ENCODE measurements at places on chromosomes 16 and 17.

- DNase-seq, result no peak
These were observed 2.5 kb downstream of the MSRB1 start for GRCh38 chr16:1940273-1941161.

GRCh38 chr17:36195434-36196130 lies 976 bp downstream of the CCL3L1 start:
- DNase-seq, result no peak

GRCh38 chr17:2137342-2138098 lies 82.6 kb downstream of the HIC1 start:
- no peak for DNase-seq

DNA sequence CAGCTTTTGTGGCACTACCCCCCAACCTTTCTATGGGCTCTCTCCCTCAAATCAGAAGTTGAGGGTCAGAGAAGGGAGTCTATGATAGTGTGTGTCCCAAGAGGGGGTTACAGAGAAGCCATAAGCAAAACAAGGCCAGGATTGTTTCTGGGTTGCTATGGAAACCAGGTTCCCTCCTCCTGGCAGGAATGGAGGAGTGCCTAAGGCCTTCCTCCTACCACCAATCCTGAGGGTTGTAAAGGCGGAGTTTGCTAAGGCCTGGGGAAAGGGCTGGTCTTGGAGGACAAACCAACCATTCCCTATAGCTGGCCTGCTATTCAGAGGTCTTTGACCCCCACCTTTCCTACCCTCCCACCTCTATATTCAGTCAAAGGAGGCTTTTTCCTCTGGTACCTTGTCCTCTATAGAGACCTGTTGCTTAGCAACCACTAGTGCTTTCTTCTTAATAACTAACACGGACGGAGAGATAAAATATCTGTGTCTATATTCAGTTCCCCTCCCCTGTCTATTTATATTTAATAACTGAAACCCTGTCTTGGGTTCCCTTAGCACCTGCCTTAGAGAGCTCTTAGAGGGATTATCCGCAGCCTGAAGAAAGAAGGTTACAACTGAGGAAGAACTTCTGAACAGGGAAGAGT lies 43.4 kb downstream of the NEUROD2 start:
- DNase-seq, result no peak

GRCh38 chr17:65790241-65790640 lies 228.8 kb upstream of the AXIN2 start:
- DNase-seq, result no peak

DNA sequence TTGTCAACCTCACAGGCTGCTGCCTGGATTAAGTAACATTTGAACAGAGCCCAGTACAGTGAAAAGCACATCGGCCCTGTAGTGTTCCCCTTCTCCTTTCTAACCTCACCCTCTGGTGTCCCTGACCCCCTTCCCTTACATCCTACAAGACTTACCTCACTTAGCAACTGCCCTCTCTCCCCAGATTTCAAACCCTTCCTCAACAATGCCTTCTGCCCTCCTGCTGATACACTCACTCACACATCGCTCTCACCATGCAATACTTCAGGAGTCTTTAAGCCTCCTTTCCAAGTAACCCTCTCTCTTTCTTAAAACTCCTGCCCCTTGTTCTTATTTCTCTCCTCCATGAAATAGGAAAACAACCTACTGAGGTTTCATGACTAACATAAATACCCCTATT lies 17.8 kb downstream of the ZZEF1 start:
- DNase-seq, result no peak

- no peak for DNase-seq
These were observed 471.1 kb downstream of the WWOX start for GRCh38 chr16:78570399-78571141.

DNA sequence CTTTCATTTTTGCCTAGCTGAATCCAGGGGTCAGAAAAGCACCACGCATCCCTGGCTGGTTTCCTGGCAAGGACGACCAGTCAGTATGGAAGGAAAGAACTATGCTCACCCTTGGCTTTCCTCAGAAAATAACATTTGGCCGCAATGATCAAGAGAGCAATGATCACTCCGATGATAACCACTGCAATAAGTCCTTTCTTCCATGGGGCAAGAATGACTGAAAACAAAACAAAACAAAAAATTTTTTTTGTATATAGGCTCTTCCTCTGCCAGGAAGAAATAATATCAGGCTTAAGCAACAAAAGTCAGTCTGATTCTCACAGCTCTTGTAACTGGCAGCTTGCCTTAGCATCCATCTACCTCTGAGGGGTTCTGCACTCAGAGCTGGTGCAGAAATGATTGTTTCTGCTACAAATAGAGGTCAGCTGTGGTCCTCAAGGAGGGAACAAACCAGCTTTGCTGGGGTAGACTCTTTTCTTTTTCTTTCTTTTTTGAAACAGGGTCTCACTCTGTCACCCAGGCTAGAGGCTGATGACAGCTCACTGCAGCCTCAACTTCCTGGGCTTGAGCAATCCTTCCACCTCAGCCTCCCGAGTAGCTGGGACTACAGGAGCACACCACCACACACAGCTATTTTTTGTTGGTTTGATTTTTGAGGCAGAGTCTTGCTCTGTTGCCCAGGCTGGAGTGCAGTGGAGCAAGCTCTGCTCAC lies 35.7 kb downstream of the PECAM1 start:
- no peak for DNase-seq

DNA sequence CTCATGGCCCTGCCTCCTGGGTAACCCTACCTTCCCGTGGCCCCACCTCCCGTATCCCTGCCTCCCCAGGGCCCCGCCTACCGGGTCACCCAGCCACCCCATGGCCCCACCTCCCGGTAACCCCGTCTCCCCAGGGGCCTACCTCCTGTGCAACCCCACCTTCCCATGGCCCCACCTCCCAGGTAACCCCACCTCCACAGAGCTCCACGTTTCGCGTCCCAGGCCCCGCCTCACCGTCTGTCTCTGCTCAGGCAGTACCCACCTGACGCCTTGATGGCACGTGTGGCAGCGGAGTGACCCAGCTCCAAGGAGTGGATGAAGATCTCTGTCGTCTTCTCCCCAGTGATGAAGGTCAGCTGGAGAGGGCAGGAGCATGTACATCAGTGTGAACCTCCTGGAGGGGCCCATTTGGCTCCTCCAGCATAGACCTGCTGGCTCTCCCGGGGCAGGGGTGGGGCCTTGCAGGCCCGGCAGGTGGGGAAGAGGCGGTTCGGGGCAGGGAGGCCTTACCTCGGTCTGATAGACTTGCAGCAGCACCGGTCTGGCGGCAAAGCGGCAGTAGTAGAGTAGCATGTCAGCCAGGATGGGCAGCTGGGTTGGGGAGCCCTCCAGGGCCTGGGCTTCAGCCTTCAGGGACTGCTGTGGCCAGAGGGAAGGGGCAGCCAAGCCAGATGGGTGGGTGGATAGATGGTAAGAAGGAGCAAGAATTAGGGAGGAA lies 18.7 kb upstream of the PIK3R6 start:
- DNase-seq, result no peak

- peak; percentile 83 for DNase-seq
These were observed 26.2 kb downstream of the ENDOV start for GRCh38 chr17:80441133-80441578.

GRCh38 chr17:72021417-72022041 lies 99.3 kb upstream of the SOX9 start:
- no peak for DNase-seq

DNA sequence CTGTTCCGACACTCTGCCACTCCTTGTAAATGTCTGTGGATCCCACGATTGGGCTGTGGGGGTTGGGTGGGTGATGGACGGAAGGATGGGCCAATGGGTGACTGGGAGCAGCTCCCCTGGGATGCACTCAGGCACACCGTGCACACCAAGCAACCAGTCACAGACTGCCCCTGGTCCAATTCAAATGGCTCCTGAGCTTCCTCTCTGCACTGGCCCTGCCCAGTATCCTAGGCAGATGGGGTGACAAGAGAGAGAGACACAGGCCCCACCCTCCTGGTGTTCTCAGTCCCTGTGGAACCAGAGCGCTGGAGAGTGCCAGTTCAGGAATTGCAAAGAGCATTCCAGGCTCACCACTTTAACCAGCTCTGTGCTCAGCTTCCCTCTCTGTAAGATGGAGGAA lies 32.8 kb downstream of the BEAN1 start:
- DNase-seq, result no peak

DNA sequence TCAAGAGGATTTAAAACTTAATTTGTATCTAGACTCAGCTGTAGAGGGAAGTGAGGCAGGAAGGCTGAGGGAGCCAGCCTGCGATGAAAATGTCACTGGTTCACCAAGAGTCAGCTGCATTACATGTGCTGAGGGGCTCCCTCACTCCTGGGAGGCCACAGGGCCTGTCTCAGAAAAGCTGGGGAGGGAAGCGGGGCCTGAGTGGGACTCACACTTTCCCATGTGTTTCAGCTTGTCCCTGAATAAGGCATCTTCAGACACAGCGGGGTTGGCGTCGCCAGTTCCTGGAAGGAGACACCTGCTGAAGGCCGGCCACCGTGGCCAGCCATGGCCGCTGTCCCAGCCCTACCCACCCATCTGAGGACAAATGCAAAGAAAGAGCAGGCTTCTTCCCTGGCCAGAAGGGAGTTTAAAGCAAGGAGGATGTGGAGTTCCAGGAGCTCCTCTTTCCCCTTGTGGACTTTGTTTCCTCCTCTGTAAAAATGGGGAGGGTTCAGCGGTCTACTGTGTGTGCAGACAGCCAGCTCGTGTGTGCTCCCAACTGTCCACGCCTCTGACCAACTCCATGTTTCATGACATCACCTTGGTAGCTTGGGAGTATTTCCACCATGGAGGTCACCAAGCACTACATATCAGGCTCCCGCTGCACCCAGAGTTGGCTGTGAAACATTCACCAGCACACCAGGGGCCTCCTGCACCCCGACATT lies 19.2 kb upstream of the MRPS23 start:
- no peak for DNase-seq
